ENCODE measurements at places on chromosomes 11 and 22.

DNA sequence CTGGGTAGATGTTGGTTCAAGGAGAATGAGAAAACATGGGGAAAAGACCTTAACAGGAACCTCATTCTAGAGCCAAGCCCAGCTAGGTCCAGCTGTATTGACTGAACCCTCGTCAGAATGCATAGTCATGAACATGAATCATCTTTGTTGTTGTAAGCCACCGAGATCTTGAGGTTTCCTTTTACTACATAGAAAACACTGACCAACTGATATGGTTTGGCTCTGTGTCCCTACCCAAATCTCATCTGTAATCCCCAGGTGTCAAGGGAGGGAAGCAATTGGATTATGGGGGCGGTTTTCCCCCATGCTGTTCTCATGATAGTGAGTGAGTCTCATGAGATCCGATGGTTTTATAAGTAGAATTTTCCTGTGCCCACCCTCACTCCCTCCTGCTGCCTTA, 19.4 kb upstream of the PHOX2A start:
- no peak for DNase-seq

DNA sequence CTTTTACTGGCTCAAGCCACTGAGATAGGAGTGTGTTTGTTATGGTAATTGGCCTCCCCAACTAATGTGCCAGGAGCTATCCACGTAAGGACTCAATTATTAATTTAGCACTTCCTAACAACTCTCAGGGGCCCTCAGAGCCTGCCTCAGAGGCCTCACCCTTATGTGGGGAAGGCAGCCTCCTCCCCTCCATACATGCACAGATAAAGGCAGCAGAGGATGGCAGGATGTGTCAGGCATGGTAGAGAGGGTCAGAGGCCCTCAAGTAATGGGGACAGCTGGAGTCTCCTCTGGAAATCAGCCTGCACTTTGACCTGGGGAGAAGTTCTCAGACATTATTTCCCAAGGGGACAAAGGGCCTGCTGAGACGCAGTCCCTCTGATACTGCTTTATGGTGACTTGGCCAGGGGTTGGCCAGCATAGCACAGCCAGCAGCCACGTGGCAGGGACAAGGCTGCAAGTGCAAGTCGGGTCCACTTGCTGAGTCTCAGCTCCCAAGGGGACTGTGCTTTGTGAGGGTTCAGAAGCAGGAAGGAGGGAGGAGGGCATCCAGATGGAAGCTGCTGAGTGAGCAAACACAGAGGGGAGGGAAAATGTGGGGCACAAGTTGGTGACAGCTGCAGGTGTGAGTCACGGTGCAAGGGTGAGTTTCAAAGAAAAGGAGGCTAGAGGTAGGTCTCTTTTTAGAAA, 17.0 kb downstream of the MOGAT2 start:
- no peak for DNase-seq

DNA sequence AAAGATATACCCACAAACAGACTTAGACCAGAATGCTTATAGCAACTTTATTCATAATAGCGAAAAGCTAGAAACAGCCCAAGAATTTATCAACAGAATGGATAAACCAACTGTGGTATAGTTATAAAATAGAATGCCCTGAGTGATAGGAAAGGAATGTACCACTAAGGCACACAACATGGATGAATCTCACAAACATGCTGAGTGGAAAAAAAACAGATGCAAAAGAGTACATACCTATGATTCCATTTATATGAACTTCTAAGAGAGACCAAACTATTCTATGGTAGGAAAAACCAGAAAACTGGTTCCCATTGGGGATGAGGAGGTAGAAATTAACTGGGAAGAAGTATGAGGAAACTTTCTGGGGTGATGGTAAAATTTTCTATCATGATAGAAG, 40.4 kb upstream of the GRIK4 start:
- no peak for DNase-seq

GRCh38 chr11:3094223-3094824, 37.1 kb upstream of the CARS1 start:
- no peak for DNase-seq

- no peak for DNase-seq
Measured at GRCh38 chr22:31276426-31277167, 15.7 kb downstream of the PIK3IP1 start.

DNA sequence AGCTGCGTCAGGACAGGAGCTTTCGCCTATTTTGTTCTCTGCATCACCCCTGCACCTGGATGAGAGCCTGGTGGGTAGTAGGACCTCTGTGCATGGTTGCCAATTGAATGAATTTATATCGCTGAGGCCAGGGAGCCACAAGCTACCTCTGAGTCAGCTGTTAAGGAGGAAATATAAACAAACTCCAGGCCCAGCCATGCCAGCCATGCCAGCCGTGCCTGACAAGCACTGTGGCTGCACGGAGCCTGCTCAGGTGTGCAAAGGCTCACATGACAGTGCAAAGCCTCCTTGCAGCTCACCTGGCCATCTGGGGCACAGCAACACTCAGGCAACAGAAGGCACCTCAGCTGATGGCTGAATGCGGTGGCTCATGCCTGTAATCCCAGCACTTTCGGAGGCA, 33.7 kb upstream of the LINC01488 start:
- DNase-seq = no peak

- DNase-seq = no peak
Measured at GRCh38 chr11:117197516-117198456, 1.4 kb upstream of the TAGLN start.

DNA sequence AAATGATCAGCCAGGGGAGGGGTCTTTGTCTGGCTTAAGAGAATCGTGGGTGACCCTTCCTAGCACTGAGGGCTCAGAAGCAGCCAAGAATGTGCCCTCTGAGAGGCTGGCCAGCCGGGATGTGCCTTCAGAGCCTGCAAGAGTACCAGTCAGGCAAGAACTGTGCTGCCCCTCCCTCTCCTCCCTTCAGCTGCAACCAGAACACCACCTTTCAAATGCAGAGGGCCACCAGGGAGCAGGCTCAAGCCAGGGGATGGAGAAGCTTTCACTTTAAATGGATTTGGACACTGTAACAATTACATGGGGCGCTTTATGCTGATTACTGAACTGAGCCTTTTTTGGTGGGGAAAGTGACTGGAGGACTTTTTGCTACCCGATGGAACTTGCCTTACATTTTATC, 44.9 kb upstream of the TENM4 start:
- no peak for DNase-seq

DNA sequence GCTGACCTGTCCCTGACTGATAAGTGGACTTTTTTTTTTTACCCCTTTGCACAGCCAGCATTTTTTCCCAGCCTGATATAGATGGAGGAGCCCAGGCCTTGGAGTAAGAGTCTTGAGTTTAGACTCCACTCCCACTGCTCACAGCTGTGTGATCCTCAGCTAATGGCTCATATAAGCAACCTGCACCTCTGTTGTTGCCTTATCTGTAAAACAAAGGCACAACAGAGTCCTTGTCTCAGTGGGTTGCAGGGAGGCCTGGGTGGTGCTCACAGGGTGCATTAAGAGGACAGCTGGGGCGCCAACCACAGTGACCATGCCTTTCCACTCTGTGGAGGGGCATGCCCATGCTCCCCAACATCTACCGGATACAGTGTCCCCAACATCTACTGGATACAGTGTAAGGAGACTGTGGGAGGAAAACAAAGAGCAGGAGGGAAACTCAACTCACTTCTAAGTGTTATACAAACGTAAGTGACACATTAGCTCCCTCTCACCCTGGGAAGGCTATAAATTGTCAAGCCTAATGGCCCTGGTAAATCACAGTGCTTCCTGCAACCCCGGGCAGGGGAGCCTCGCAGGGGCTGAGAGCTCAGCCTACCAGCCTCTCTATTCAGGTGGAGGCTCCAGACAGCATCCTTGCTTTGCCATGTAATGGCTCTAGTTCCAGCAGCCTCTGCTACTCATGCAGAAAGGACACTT, 109.5 kb downstream of the TENM4 start:
- DNase-seq = no peak

Measured in T1000 (cell line).